ENCODE measurements at places on chromosomes 16 and 17.

GRCh38 chr17:58513965-58514769, at the start of gene MTMR4:
TSS of gene MTMR4 (minus strand) at chr17:58514638. CDS start at chr17:58514407, 231 bp downstream.
- peak; percentile 56 for DNase-seq

DNA sequence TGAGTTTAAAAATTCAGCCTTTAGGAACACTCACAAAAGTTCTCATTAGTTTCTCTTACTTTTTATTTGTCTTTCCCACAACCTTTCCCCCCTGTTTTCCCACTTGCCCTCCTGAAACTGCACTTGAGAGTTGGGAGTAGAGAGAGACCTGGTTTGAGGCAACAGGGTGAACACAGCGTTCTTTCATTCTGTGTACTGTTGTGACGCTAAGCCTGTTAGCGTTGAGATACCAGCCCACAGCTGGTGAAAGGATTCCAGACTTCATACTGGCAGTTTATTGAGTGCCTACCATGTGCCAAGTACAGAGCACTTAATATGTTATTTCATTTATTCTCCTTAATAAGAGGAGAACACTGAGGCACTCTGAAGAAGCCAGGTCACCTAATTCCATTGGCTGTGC, 10.3 kb downstream of the TNRC6C start:
- DNase-seq, result no peak

DNA sequence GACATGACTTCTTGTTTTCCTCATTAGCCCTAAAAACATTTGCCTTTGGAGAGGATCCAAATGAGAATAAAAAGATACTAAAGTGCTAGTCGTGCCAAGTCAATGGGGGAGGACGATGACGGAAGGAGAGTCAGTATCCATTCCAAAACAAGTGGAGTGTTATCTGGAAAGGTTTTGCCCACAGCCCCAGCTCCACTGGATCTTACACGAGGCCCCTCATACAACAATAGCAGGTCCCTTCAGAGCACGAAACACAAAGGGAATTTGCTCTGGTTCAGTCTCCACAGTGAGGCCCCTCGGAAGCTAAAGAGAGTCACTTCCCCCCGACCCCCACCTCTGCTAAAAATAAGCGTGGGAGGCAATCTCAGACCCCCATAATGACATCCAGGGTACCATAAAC, 496.9 kb upstream of the ZFHX3 start:
- DNase-seq, result no peak

DNA sequence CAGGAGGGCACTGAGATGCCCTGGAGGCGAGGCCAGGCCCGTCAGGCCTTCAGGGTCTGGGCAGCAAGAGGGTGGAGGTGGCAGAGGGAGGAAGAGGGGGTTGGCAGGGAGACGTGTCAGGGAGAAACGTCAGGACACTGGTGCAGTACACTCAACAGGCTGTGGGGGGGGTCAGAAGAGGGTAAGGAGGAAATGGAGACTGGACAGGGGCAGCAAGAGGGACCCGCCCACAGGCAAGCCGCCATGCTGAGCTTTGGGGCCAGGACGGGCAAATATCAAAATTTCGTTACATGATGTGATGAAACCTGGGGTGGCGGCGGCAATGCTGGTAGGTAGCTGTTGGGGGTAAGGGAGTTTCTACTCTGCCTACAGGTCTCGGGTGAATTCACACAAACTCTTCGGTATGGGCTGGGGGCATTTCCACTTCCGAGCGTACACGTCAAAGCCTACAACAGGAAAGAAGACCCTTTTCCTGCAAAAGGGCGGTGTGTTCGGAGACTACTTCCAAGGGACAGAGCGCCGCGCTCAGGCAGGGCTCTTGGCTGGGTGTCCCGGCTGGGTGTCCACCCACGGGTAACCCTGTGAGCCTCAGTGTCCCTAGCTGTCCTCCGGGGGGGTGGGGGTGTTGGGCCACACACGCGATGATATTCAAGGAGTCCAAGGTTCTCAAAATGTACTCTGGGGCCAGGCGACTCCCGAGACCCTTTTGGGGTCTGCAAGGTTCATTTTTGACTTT, 43.3 kb upstream of the ATP2A3 start:
- DNase-seq, result no peak

DNA sequence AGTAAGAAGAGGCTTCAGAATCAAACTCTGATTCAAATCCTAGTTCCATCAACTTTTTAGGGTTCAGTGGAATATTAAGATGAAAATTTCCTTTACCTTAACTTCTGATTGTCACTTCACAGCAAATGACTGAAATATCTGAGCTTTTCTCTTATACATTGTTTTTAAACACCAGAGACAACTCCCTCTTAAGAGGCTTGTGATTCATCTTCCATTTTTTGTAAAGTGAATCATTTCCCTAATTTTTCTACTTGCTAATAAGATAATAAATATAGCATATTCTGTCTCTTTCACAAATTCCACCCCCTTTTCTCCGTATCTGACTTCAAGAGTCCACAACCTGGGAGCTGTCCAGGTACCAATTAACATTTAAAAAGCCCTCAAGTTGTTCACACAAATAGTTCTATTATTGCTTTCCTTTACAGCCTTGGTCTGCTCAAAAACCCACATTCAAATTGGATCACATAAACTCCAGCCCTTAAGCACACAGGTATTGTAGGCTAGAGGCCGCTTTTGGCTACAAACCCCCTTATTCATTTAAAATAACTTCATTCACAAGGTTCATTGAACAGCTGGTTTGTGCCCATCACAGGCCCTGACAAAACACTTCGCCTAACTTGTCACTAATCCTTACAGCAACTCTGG, 14.1 kb upstream of the UTP6 start:
- no peak for DNase-seq

DNA sequence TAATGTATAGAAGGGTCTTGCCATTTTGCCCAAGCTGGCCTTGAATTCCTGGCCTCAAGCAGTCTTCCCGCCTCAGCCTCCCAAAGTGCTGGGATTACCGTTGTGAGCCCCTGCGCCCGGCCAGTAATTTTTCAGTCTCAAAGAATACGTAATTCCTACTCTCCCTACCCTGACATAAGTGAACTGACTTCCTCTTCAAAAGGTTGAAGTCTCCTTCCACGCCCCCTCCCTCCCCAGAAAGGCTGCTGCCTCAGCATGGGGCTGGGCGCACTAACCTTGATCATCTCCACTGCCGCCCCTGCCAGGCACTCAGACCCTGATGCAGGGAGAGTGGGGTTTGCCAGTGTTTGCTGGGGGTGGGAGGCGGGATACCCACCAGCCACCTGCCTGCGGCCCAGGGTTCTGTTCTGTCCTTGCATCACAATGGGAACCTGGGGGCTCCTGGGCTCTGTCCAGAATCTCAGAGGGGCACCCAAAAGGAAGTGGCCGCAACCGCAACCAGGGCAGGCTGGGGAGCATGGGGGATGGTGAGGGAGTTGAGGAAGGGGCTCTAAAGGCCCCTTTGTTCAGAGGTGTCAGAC, 27.5 kb downstream of the KIFC3 start:
- DNase-seq, result no peak

DNA sequence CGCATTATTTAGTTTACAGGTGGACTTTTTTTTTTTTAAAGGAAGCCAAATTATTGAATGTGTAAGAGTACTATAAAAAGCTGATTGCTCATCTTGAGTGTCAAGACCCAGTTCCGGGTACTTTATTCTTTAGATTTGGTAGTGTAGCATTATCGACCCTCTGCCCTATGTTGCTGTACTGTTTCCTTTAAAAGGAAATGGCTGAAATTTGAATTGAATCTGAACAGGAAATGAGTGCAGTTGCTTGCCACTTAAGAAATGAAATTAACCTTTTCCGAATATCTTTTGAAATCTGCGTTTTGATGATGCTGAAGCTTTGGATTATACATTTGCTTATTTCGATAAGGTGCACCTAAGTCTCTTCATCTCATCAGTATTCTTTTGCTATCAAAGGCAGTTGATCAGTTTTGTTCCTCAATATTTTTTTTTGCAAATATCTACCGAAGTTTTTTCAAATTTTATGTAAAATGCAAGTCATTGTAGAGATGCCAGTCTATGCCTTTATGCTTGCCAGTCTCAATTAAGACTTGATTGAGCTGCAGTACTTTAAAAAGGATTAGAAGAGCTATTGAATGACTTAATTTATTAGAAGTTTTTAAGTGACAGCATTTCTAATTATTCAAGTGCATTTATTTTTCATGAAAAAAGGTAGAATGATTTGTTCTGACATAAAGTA, 1.8 kb downstream of the GGNBP2 start:
- no peak for DNase-seq

GRCh38 chr16:66477028-66477515, 50.0 kb downstream of the BEAN1 start:
- no peak for DNase-seq

GRCh38 chr17:77235370-77235941, 94.7 kb downstream of the SEC14L1 start:
- DNase-seq, result no peak

- DNase-seq, result no peak
Observed at GRCh38 chr16:51355875-51356274, 204.8 kb upstream of the SALL1 start.

- no peak for DNase-seq
Observed at GRCh38 chr17:17328251-17328650, 25.1 kb downstream of the NT5M start.

- DNase-seq, result no peak
Observed at GRCh38 chr17:41906465-41907184, 12.1 kb downstream of the ACLY start.

- no peak for DNase-seq
Observed at GRCh38 chr16:4713663-4714501, 20.2 kb downstream of the ANKS3 start.

GRCh38 chr17:39104046-39104445, 47.4 kb downstream of the PLXDC1 start:
- DNase-seq, result no peak

DNA sequence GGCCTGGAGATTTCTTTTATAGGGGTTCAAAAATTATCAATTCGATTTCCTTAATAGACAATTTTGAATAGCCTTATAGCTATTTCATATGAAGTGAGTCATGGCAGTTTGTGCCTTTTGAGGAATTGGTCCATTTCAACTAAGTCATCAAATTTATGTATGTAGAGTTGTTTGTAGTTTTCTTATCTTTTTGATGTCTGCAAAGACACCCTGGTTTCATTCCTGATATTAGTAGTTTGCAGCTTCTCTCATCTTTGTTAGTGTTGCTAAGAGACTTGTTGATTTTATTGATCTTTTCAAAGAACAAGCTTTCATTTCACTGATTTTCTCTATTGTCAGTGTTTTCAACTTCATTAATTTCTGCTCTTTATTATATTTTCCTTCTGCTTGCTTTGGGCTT, 44.2 kb downstream of the N4BP1 start:
- no peak for DNase-seq

GRCh38 chr17:77074681-77075080, 66.1 kb upstream of the SEC14L1 start:
- no peak for DNase-seq

DNA sequence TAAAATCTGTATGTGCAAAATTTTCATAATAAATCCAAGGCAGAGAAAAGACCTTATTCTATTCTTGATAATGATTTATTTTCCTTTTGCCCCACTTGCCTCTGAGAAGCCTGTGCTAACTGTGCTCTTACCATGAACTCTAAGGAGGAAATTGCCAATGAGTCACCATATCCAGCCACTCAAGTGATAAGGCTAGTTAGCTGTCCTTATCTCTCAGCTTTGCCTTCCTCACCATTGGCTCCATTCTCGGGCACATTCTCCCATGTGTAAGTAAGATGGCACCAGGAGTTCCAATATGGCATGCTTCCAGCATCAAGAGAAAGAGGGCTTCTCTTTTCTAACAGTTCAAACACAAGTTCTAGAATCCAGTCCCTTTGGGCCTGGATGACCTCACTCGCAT, 142.4 kb downstream of the TOX3 start:
- DNase-seq, result no peak

- no peak for DNase-seq
Observed at GRCh38 chr17:1111599-1112443, 68.0 kb downstream of the ABR start.

DNA sequence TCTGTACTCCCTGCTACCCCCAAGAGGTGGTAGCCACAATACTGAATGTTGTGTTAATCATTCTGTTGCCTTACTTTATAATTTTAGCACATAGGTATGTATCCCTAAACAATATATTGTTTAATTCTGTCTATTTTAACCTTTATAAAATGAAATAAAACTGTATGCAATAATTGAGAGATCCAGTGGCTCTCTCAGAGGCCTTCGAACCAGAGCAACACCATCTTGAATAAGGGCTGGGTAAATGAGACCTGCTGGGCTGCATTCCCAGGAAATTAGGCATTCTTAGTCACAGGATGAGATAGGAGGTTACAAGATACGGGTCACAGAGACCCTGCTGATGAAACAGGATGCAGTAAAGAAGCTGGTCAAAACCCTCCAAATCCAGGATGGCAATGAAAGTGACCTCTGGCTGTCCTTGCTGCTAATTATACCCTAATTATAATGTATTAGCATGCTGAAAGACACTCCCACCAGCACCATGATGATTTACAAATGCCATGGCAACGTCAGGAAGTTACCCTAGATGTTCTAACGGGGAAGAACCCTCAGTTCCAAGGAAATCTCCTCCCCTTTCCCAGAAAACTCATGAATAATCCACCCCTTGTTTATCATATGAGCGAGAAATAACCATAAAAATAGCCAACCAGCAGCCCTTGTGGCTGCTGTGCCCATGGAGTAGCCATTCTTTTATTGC, 2.0 kb upstream of the CANT1 start:
- no peak for DNase-seq

DNA sequence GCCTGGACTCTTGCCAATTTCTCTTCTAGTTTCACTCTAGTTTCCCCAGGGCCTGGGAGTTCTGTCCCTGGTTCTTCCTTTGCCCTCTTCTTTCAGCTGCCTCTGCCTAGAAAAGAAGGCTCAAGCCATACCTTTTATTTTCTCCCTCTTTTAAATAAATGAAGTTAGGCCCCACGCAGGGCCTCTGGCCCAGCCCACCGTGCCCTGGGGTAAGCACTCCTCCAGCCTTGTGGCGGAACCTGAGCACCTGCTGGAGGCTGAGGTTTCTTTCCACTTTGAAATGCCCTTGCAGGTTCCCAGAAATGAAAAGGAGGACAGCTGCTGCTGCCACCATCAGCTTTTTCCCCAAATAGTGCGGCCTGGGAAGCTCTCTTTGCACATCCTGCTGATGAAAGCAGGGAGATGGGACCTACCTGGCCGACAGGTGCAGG, 139.4 kb downstream of the CCDC182 start:
- no peak for DNase-seq

DNA sequence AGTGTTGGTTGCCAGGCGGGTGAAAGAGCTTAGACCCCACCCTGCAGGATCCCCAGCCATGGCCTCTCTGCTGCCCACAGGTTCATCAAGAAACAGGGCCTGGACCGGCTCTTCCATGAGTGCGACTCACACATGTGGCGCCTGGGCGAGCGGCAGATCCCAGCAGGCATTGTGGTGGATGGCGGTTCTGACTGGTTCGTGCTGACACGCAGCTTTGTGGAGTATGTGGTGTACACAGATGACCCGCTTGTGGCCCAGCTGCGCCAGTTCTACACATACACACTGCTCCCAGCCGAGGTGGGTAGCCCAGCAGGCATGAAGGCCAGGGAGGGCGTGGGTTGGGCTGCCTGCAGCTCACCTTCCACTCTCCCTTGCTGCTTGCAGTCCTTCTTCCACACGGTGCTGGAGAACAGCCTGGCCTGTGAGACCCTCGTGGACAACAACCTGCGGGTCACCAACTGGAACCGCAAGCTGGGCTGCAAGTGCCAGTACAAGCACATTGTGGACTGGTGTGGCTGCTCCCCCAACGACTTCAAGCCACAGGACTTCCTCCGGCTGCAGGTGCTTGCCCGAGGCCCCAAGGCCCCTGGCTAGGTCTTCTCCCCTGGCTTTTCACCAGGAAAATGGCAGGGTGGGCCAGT, 9.9 kb downstream of the XYLT2 start:
- DNase-seq, result no peak
